ENCODE measurements at places on chromosomes 16 and 17. TPM values are rescaled to one million over a fixed set of nuclear protein-coding genes. Genes with fewer than 3 reads are reported as not detected.

Gene BMERB1
- total RNA-seq, result 80.0 TPM

Gene CCL7
- total RNA-seq, result 0.31 TPM

Gene PPL
- 89.4 TPM for total RNA-seq

Gene AP1G1
- total RNA-seq, result 63.8 TPM
